ENCODE measurements at places on chromosomes 1 and 21. TPM values are rescaled to one million over a fixed set of nuclear protein-coding genes. Genes with fewer than 3 reads are reported as not detected.

GRCh38 chr1:45359882-45360513 is 19.8 kb upstream of the MUTYH start:
- no peaks in the 10 kb centered on the region for H3K4me1 ChIP-seq
- no peak overlapping the region for H3K27ac ChIP-seq
- no peaks in the 10 kb centered on the region for H3K27me3 ChIP-seq
- no peak overlapping the region for H3K4me3 ChIP-seq
- no peaks in the 10 kb centered on the region for H3K36me3 ChIP-seq

- no peaks in the 10 kb centered on the region for H3K4me1 ChIP-seq
- H3K36me3 ChIP-seq, result no peaks in the 10 kb centered on the region
- DNase-seq, result no peak
- no peak overlapping the region for H3K27ac ChIP-seq
These were observed 86.4 kb downstream of the IER5 start for GRCh38 chr1:181174861-181175260.

- H3K4me1 ChIP-seq, result no peaks in the 10 kb centered on the region
- no peak for DNase-seq
- no peak overlapping the region for H3K4me3 ChIP-seq
- no peak overlapping the region for H3K27ac ChIP-seq
- H3K27me3 ChIP-seq, result no peaks in the 10 kb centered on the region
These were observed 209.6 kb downstream of the NUF2 start for GRCh38 chr1:163531345-163531744.

- H3K4me1 ChIP-seq, result peaks cover 2% of the 10 kb centered on the region
- no peak overlapping the region for H3K4me3 ChIP-seq
- no peaks in the 10 kb centered on the region for H3K27me3 ChIP-seq
- peak; percentile 43 for DNase-seq
- peaks cover 36% of the 10 kb centered on the region for H3K36me3 ChIP-seq
These were observed 31.1 kb upstream of the MTF1 start for GRCh38 chr1:37890378-37891014.

DNA sequence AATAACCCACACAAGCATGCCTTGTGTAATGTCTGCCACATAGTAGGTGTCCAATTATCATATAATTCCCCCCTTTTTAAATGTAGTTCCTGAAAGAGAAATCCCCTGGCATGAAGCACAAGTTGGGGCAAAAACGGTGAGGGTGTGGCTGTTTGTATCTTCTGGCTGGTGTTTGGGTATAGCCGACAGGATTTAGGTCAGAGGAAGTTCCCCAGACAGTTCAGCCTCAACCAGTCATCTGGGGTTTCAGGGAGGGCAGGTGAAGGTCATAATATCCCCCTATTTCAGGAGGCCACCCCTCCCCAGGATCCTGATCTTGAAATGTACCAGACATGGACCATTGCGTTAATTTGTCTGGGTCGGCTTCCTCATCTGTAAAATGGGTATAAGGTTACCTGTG is 29.1 kb upstream of the JUN start:
- no peak for DNase-seq
- H3K27ac ChIP-seq, result no peak overlapping the region
- no peak overlapping the region for H3K4me3 ChIP-seq
- H3K27me3 ChIP-seq, result no peaks in the 10 kb centered on the region
- H3K4me1 ChIP-seq, result peaks cover 13% of the 10 kb centered on the region

DNA sequence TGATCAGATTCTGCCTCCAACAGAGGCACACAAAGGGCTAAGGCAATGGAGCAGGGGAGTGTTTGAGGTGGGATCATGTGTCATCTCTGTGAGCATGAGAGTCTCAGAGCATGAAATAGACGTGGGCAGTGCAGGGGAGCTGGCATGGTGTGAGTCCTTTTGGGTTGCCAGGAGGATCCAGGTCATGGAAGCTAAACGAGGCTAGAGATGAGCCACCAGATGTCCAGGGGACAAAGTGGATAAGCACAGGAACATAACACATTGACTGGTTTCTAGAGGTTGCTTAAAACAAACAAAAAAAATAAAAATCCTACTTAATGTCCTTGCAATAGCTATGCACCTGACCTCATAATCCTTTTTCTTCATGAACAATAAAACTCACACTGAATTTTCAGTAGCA is 254.8 kb upstream of the GREM2 start:
- no peaks in the 10 kb centered on the region for H3K4me1 ChIP-seq
- no peaks in the 10 kb centered on the region for H3K36me3 ChIP-seq
- DNase-seq, result no peak
- no peak overlapping the region for H3K4me3 ChIP-seq

GRCh38 chr1:169326956-169327268 is 40.7 kb downstream of the NME7 start:
- no peak overlapping the region for H3K27ac ChIP-seq
- no peaks in the 10 kb centered on the region for H3K27me3 ChIP-seq
- H3K36me3 ChIP-seq, result no peaks in the 10 kb centered on the region
- DNase-seq, result peak; percentile 59
- H3K4me3 ChIP-seq, result no peak overlapping the region

The PLA2G4A gene
- total RNA-seq, result 4.4 TPM

The XCL2 gene
- total RNA-seq, result not detected

The PHLDA3 gene
- total RNA-seq, result 41.6 TPM

The HTR6 gene
- not detected for total RNA-seq

The MROH9 gene
- total RNA-seq, result not detected

All from IMR-90 (cell line).